ENCODE measurements at places on chromosomes 5 and 9. TPM values are rescaled to one million over a fixed set of nuclear protein-coding genes. Genes with fewer than 3 reads are reported as not detected.

GRCh38 chr9:112751056-112751795 lies 666 bp downstream of the SNX30 start:
- peak; percentile 75 for DNase-seq

DNA sequence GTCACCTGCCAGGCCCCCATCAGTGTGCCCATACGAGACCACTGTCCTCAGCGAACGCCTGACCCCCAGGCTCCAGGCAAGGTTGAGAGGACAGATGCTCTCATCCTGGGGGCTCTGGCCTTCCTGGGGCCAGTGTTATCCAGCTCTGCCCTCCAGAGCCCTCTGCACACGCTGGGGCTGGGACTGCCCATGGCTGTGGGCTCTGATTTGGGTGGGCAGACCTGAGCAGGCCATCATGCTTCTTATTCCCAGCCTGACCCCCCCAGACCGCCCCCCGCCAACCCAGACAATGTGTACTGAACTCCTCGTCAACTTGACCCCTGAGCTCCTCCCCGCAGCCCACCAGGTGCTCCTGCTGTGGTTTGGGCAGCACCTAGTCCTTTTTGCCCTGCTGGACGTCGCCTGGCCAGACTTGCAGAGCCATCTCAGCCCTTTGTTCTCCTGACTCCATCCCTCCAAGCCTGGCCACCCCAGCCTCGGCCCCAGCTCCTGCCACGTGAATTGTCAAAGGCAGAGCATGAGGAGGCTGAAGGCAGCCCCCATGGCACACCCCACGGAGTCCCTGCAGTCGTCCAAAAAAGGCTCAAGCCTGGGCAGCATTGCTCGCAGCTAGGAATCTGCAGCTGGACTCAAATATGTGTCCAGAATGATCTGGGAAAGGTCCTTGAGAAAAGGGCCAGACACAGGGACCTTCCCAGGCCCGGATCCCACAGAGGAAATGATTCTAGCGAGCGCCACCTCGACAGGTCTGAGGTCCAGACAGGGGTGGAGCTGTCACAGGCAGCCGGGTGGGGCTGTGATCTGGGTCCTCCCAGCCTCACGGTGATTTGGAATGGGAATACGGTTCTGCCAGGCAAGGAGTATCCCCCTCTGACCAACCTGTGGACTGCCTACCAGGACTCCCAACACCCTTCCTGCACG lies 87.0 kb downstream of the ADAMTS2 start:
- DNase-seq: peak; percentile 65

DNA sequence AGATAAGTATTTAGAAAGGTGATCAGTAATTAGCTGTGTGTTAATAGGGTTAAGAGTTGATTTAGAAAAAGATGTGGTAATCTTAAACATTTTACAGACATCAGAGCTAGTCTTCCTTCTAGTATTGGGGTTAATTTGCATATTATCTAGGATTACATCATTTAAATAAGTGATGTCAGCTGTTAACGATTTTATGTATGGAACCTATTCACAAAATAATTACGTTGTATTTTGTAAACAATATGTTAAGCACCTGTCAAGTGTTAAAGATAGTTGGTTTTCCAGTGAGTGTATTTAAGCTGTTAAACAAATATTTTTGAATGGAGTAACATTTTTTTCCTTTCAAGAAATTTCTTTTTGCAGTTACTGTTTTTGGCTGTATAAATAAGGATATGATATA lies 2.2 kb downstream of the DCP2 start:
- no peak for DNase-seq

- DNase-seq: no peak
Observed at GRCh38 chr5:10161778-10162177, 87.9 kb downstream of the ATPSCKMT start.

DNA sequence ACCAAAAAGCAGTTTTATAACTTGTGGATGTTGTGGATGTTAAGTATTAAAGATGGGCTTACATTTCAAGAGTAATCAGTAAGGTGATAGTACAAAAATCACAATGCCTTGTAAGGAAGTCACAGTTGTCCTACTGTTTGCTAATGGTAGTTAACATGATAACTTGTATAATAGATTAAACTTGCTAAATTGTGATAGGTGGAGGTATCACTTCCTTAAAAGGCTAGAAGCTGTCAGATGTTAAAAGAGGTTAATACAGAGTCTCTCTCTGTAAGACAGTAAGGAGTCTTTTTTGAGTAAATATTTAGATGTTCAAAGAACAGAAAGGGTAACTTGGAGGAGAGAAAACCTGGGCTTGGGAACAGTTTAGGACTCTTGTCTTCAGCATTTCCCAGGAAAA lies 14.2 kb upstream of the MACIR start:
- no peak for DNase-seq

GRCh38 chr5:137199966-137200365 lies 299.2 kb downstream of the SPOCK1 start:
- DNase-seq: no peak

GRCh38 chr9:134570711-134571325 lies 70.8 kb upstream of the COL5A1 start:
- DNase-seq: no peak

- DNase-seq: no peak
Observed at GRCh38 chr9:78858266-78858665, 561.3 kb downstream of the PSAT1 start.

- DNase-seq: no peak
Observed at GRCh38 chr9:2889023-2889422, 45.1 kb upstream of the PUM3 start.

DNA sequence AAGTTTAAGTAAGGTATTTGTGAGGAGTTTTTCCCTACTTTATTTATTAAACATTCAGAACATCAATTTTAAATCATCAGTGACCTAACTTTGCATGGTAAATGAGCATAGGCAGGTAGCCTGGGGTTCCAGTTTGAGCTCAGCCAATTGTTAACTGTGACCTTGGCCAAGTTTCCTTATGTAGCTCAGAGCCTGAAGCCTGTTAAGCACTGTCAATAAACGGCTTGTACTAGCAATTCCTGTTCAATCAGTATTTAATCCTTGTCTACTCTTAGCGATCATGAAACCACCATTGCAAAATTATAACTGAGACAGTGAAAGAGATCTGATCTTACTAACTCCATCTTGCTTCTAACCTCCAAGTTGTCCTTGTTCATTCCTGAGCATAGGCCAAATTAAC lies 4.7 kb upstream of the SOWAHA start:
- no peak for DNase-seq

- no peak for DNase-seq
Observed at GRCh38 chr9:137256362-137256761, 1.2 kb downstream of the NELFB start.

DNA sequence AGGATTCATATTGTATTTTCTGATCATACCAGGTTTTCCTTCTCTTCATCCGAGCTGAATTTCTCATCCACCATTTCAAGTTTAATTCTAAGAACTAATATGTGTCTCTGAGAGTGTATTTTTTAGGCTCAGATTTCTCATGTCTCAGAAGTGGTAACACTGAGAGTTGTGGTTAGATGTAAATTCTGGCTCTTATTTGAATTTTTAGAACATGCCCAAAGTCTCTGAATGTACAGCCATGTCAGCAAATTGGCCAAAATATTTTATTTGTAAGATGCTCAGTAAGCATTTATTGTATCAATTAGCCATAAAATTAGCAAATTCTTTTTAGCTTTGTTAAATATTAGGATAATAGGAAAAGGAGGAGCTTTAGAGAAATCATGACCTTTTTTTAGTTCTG lies 16.6 kb downstream of the SV2C start:
- DNase-seq: no peak

DNA sequence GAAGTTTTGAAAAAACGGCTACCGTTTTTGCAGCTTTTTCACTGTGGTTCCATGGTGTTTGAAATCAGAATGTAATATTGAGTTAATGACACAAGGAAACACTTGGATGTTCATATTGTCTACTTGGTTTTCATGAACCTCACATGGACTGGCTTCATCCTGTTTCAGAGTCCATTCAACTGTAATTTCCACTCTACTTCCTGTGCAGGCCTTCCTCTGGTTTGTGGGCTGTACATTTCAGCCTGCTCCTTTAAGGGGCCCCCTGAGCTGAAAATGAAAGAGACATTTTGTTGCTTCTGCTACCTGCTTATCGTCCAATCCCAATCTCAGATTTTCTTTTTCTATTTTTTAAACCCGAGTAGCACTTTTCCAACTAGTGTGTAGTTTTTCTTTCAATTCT lies 41.8 kb upstream of the CDKN2B start:
- DNase-seq: no peak

- no peak for DNase-seq
Observed at GRCh38 chr9:123609844-123610243, 253.8 kb downstream of the CRB2 start.

DNA sequence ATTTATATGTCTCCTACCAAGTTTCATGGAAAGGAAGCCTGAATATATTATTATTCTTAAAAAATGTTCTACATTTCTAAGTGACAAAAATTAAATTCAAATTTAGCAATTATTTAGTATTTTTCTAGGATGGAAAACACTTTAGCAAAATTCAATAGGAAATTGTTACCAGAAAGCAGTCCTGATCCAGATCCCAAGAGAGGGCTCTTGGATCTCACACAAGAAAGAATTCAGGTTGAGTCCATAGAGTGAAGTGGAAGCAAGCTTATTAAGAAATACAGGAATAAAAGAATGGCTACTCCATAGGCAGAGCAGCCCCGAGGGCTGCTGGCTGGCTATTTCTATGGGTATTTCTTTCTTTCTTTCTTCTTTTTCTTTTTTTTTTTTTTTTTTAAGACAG lies 44.7 kb downstream of the LRRC70 start:
- no peak for DNase-seq

DNA sequence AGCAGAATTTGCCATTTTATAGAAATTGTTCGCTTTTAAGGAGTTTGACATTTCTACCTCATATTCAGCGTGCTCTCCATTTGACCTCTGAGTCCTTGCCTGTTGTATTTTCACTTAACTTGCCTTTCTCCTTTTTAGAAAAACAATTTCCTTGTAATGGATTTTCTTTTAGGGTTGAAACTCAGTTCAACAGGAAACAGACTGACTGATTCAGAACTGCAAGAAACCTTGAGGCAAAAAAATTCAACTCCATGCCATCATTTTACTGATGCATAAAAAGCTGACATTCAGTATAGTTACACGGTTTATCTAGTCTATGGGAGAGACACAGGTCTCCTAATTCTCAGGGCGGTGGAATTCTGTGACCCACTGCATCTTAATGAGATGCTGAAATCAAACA lies 59.8 kb downstream of the MRPS30 start:
- no peak for DNase-seq

DNA sequence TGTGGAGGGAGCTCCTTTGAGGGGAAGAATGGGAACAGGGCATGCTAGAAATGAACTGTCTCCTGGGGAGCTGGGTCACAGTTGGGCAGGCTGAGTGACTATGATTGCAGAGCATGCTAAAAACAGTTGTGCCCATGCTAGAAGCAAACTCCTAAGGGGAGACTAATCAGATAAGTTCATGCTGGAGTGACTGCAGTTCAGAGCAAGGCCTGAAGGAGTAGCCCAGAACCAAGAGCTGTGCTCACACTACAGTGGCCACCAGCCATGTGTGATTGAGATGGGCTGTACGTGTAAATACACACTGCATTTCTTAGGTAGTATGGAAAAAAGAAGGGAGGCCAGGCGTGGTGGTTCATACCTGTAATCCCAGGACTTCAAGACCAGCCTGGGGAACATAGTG lies 10.3 kb upstream of the AK1 start:
- DNase-seq: no peak

DNA sequence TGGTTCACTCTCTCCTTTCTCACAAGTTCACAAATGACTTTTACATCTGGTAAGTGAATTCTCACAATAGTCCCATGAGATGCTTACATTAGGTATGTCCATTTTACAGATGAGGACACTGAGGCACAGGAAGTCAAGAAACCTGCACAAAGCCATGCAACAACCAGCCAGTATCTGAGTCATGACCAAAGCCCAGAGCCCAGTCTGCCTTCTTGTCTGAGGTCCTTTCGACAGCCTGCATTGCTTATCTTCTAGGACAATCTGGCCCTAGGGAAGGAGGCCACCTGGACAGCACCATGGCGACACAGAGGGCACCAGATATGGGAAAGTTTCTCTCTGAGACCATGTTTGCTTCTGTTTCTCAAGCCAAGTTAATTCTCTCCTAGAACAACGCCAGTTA lies 197.1 kb downstream of the NSG2 start:
- no peak for DNase-seq

GRCh38 chr5:35416217-35416988 lies 186.1 kb upstream of the PRLR start:
- DNase-seq: no peak

DNA sequence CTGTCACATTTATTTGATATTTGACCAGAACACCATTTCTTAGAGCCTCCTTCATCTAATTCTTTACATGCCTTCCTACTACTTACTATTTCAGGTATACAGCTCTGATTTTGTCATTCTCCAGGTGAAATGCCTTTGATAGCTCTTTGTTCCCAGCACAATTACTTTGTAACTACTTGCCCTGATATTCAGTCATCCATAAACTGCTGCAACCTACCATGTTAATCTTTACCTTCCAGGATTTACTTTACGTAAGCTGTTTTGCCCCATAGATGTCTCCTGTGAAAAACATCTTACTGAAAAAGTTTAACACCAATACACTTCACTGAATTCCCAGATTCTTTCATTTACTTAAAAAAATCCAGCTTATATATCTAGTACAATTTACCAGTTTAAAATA lies 443.8 kb upstream of the CYLC2 start:
- DNase-seq: no peak

- no peak for DNase-seq
Observed at GRCh38 chr9:123749580-123750202, 180.2 kb downstream of the DENND1A start.

DNA sequence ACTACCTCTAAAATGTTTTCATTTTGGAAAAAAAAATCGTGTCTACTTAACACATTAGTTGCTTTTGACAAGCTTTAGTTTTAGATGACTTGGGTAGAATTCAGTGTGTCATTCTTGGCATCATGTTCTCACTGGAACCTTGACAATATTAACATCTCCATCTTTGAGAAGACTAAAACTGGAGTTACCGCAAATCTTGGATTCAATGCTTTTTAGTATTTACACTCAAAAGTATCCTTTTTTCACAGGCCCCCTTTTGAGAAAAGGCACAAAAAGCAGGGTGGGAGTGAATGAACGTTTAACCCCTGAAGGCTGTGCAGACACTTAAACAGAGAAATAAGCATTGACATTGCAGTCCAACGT lies 549.1 kb downstream of the CSNK1G3 start:
- no peak for DNase-seq

GRCh38 chr9:135347461-135347860 lies 132.1 kb upstream of the PPP1R26 start:
- no peak for DNase-seq

SLC25A48 gene
- not detected for total RNA-seq

OR13C3 gene
- not detected for total RNA-seq

PBX3 gene
- 49.4 TPM for total RNA-seq

ENHO gene
- 0.51 TPM for total RNA-seq

LRRC70 gene
- 1.0 TPM for total RNA-seq

PCDHGA10 gene
- 4.1 TPM for total RNA-seq

GARIN3 gene
- not detected for total RNA-seq

SEC24A gene
- 6.9 TPM for total RNA-seq

LCN6 gene
- 22.2 TPM for total RNA-seq

FLT4 gene
- 5.5 TPM for total RNA-seq

SMIM33 gene
- not detected for total RNA-seq

PCDHA1 gene
- total RNA-seq: not detected

OLFML2A gene
- 27.3 TPM for total RNA-seq

NKD2 gene
- 4.4 TPM for total RNA-seq

SIT1 gene
- total RNA-seq: not detected

KLHL3 gene
- total RNA-seq: 23.3 TPM

FYB1 gene
- 4.7 TPM for total RNA-seq

INSYN2B gene
- total RNA-seq: 0.87 TPM

APBA1 gene
- 2.8 TPM for total RNA-seq

IFNA13 gene
- not detected for total RNA-seq

DMRTA1 gene
- total RNA-seq: 1.0 TPM
